ENCODE measurements at places on chromosomes 5 and 9.

DNA sequence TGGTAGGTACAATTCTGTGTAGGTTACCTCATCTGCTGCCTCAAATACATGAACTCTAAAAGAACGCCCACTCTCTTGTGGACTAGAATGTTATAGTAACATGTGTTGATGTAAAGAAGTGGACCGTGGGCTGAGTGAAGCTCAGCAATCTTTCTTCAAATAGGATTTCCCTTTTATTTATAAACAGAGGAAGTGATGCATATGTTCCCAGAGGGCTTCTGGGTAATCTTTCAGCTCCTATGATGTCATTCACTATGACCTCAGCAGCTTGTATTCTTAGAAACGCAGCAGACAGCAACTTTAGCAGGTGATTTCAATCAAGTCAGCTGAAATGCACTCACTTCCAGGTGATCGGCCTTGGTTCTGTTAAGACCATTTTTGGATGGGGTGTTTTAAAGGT lies 14.4 kb downstream of the F2RL2 start:
- DNase-seq: no peak

DNA sequence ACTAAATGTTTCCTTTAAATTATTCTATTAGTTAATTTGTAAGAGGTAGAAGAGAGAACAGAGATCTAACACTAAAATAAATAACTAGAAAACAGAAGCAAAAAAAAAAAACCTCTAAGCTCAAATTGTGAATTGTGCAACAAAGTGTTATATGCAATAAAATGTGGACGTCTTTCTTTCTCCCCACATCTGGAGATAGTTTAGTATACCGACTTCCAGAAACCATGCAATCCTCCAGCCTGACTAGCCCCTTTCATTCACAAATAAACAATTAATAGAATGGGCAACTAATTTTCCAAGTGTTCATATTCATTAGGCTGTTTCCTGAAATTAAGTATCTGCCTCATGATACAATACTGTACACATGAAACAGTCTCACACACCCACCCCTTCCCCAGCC lies 258.5 kb downstream of the BNC2 start:
- no peak for DNase-seq

DNA sequence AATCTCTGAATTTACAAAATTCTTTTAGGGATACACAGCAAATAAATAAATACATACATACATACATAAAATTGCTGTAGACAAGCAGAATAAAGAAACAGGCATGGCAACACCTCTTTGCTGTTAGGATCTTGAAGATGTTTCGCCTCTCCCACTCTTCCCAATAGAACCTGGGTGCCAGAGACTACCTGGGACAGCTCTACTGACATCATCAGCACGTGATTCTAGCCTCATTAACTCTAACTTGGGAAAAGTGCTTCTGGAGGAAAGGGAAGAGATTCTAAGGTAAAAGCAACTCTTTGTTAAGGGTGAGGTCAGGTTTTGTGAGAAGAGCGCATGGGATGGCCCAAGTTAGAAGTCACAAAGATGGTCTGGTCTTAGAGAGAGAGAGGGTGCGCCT lies 339.1 kb downstream of the RFX3 start:
- no peak for DNase-seq

GRCh38 chr9:15361737-15362136 lies 54.7 kb upstream of the TTC39B start:
- no peak for DNase-seq

DNA sequence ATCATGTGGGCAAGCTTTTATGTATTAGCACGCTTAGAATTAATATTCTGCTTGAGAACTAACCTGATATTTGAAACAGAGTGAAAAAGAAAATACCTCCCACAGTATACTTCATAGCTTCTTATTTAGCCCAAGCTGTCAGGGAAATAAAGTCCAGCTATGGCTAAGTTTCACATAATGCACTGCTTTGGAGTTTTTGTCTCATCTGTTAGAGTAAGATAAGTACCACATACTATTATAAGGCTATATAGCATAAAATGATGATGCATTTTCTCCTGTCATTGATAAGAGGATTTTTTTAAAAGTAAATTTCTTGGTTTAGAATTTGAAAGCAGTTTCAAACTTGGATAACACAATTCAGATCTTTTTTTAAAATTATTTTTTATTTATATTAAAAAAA lies 2.4 kb upstream of the ANKDD1B start:
- no peak for DNase-seq

GRCh38 chr5:164597293-164597900 lies 1092.0 kb downstream of the MAT2B start:
- DNase-seq: no peak

GRCh38 chr5:41087461-41087860 lies 16.3 kb upstream of the MROH2B start:
- no peak for DNase-seq

Data from natural killer cell treated with Interleukin-12 subunit alpha and Interleukin-12 subunit beta and Interleukin-15 and Interleukin-18, amount 100 ng/mL, for 72 hours (primary cell).